ENCODE measurements at places on chromosomes 5 and 9.

DNA sequence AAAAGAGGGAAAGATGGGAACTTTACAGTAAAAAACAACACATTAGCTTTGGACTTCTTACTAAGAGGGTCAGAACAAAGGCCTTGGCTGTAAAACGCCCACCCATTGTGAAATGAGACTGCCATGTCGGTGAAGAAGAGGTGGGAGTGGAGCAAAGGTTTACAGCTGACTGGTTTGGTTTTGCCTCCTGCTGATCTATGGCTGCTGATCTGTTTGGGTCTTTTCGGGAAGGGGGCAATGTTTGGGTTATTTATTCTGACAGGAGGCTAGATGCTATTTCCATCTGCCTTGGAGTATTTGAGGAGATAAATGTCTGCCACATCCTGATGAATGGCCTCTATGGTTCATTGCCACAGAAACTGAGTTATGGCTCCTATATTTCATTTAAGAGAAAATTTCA lies 408.7 kb downstream of the TLE4 start:
- no peak for DNase-seq

GRCh38 chr5:20000416-20000815 lies 12.4 kb upstream of the CDH18 start:
- no peak for DNase-seq

- DNase-seq: no peak
Measured at GRCh38 chr9:32385152-32385884, 875 bp downstream of the ACO1 start.

DNA sequence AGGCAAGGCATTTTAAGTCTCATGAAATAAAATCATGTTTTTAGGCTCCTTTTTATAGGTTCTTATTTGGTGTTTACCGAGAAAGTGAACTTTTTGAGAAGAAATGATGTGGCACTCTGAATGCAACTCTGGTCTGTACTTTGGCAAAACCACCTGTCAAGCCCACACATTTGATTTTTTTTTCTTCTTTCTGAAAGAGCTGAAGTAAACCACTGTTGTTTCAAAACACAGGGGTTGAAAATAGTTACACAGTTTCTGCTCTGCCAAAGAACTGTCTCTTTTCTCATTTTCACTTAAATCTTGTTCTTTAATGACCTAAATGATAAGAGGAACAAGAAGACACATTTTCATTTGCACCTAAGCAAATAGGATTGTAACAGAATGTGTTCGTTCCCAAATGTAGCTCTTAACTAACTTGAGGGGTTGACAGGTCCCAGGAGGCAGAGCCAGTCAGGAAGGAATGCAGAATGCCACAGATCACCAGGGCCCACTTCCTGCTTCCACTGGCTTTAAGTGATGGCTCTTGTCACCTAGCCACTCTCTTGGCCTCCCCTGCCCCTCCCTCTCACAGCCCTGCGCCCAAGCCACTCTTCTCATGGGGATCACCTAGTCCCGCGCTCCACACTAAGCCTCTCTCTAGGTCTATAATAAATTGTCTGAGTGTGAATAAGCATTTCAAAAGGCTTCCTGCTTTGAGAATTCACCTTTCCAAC lies 47.3 kb downstream of the MED27 start:
- DNase-seq: no peak

- DNase-seq: no peak
Measured at GRCh38 chr5:29995154-29995553, 1198.3 kb upstream of the CDH6 start.

DNA sequence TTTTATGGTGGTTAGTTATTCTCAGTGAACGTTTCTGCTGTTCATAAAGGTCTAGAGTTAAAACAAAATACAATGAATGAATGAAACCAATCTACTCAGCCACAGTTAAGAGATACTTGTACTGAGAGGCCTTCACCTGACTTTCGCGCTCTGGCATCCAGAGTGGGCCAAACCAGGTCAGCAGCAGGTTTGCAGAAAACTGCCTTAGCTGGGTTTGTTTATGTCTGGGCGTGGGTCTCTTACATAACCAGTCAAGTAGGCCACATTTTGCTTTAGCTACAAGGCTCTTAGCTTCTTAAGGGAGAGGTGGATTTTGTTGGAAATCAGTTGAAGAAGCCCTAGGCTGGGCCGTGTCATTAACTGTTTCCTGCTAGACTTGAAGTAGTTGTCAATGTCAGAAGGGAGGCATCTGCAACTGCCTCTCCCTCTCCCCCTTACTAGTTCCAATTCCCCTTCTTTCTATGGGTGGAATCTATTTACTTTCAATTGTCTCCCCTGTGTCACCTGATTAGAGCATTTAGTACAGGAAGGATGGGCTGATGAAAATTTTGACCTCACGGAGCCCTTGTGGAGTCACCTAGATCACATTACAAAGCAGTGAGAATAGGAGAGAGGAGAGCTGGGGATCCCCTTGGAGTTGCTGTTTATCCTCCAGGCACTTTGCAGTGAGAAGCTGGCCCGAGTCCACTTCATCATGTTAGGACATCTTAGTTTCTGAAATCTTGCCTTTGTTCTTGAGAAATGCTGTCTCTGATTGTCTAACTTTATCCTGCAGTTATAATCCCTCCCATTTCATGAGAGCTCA lies 200.5 kb downstream of the ARHGEF28 start:
- DNase-seq: no peak

GRCh38 chr5:74367934-74368333 lies 272.6 kb downstream of the ENC1 start:
- DNase-seq: no peak

- no peak for DNase-seq
Measured at GRCh38 chr5:154209591-154210081, 19.1 kb downstream of the GALNT10 start.

- DNase-seq: no peak
Measured at GRCh38 chr5:88093765-88094164, 174.9 kb downstream of the TMEM161B start.

GRCh38 chr5:173328844-173329490 lies 753 bp upstream of the STC2 start:
- DNase-seq: peak; percentile 31

DNA sequence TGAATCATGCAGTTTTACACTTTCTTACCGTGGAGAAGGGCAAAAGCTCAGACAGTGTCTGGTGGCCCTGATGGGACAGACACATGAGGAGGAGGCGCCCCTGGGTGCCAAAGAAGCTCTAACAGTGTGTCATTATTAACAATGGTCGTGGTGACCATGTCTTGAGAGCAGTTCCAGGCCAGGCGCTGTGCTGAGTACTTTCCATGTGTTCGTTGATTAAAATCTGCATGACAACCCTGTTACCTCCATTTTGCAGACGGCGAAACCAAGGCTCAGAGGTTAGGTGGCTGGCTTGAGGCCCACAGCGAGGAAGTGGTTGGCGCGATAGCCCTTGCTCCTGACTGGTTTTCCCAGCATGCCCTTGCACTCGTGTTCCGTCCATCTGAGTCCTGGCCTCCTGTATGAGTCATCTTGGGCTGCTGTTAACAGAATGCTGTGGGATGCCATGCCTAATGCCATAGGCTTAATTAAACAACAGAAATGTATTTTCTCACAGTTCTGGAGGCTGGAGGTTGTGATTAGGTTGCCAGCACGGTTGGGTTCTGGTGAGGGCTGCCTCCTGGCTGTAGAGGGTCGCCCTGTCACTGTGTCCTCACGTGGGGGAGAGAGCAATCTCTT lies 92.0 kb downstream of the AMBP start:
- no peak for DNase-seq

GRCh38 chr9:87434366-87434765 lies 63.3 kb upstream of the DAPK1 start:
- no peak for DNase-seq

DNA sequence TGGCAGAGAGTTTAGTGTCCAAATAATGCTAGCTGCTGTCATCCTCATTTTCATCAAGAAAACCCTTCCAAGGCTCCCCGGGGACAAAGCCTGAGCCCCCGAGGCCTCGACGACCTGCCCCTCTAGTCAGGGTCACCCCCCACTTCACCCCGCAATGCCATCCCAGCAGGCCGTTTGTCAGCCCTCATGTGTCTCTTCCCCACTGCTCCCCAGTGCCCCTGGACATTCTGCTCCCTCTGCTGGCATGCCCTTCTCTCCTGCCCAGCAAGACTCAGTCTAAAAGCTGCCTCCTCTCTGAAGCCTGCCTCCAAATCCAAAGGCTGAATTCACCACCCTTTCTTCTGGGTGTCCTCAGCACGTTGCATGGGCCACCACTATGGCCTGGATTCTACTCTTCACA lies 59.3 kb downstream of the PAX5 start:
- DNase-seq: no peak

DNA sequence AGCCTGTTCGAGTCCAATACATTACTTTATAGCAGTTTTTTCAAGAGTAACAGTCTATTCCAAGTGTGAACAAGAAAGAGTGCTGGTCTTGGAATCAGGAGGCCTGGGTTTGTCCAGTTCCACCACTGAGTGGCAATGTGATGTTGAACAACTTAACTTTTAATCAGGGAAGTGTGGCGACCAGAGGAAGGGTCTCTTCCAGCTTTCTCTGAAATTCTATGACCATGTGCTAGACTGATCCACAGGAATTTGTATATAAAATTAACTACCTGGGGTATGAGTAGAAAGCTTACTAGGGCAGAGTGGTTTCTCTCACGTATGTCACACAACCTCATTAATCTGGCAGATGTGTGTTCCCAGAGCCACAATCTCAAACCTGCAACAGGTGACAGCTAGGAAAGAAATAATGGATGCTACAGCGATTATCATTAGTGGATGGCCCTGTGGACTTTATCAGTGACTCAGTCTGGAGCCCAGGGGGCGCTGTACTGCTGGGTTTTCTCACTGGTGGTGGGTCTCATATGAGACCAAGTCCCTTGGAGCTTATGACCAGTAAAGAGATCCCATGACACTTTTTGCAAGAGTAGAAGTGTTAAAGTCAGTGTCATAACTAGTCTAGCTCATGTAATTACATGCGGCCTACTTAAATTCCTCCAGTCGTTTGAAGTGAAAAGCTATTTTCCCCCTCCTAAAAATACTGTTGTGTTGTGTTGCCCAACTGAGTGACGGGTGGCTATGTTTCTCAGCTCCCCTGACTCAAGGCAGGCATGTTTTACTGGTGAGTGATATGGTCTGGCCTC lies 116.5 kb downstream of the GDNF start:
- no peak for DNase-seq

DNA sequence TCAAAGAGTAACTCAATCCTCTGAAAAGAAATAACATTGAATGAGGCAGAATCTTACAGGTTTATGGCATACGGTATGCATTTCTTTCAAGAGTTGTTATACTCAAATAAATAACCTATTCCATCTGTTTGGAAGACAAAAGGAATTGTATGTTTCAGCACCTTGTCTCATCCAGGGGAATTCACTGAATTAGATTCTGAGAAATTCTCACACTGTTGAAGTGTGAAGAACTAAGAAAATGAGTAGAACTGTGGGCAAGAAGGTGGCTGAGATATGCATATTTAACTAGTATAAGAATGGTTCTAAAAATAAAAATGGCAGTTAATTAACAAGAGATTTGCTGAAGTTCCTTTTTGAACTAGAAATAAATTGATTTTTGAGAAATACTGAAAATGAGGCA lies 279.3 kb upstream of the DAP start:
- DNase-seq: no peak

- no peak for DNase-seq
Measured at GRCh38 chr9:7173139-7173538, 415.4 kb downstream of the KDM4C start.

DNA sequence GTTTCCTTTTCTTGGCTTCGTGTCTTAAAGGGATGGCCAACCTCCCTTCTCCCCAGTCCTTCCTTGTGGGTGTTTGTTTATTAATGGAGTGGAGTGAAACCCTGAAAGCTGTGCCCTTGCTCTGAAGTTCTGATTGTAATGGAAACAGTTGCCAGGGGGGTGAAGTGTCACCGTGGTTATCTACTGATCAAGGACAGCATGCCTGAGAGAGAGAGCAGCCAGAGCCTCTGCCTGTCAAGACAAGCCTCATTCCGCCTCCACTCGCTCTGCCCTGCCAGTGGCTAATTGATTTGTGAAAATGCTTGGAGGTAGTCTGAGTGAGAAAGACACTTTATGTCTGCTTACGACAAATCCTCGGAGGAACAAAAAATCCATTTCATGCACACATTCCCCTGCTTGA lies 143.7 kb upstream of the SLC30A5 start:
- no peak for DNase-seq

GRCh38 chr9:99594056-99594780 lies 227.5 kb upstream of the NR4A3 start:
- no peak for DNase-seq

DNA sequence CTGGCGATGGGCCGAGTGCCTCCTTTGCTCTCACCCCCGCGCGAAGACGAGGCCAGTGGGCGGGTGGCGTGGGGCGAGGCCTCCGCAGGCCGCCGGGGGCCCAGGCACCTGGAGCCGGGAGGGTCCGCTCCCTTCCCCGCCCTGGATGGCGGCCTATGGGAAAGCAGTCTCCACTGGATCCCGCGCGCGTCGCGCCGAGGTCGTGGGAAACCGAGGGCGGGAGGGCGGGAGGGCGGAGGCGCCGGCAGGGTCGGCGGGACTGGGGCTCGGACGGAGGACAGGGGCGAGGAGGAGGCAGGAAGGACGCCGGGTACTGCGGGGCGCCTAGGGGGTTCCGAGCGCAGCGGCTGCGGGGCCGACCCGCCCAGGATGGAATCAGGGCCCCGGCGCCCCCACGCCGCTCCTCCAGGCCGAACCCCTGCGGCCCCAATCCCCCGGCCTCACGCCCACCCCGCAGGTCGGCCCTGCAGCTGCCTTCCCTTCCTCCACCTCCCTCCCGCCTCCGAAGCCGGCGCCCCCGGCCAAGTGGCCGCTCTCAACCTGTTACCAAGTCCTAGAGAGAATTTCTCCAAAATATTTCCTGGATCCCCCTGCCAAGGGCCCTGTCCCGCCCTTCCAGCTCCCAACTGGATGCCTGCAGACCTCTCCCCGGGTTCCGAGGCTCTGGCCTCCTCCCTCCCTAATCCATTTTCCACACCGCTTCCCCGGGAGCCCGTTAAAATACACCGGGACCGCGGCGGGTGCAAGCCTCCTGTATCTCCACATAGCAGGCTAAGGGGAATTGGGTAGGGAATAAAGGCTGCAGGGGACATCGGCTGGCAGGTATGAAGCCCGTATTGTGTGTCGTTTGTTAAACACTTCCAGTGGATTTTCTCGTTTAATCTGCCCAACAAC lies 146.3 kb downstream of the ERCC6L2 start:
- no peak for DNase-seq

DNA sequence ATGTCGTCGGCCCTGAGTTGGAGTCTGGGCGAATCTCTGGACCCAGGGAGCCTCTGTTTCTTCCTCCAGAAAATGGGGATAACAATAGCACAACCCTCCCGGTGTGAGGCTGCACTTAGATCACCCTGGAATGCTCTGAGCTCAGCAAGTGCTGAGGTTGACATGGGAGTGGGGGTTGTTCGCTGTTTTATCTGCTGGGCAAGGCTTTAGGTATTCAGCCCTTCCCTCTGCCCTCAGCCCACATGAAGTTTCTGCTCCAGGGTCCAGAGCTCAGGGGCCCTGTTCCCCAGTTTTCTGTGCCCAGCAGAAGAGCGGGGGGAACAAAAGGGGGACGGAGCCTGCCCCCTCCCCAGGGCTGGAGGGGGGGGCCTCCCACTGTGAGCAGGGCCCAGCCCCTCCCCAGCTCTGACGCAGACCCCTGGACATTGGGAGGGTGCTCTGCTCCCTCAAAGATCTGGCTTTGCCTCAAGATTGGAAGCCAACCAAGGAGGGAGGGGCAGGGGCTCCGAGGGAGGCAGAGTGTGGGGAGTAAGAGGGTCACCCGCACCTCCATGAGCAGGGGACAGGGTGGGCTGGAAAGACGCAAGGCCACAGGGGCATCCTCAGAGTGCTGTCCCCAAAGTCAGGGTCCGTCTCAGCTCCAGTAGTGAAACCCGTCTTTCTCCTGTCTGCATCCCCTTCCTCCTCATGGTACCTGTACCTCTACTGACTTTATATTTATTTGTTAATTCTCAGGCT lies 215.6 kb downstream of the C9orf50 start:
- peak; percentile 95 for DNase-seq

- no peak for DNase-seq
Measured at GRCh38 chr9:86749161-86749893, 198.0 kb downstream of the GAS1 start.

- no peak for DNase-seq
Measured at GRCh38 chr9:9912459-9912858, 700.3 kb downstream of the PTPRD start.

All from large intestine (tissue), 12 donors.